ENCODE measurements at places on chromosomes 6 and 20.
A peak's percentile ranks its signal among the peaks of the same experiment; 100 is the strongest.

- DNase-seq: no peak
Measured at GRCh38 chr20:41004531-41005360, 23.9 kb upstream of the TOP1 start.

DNA sequence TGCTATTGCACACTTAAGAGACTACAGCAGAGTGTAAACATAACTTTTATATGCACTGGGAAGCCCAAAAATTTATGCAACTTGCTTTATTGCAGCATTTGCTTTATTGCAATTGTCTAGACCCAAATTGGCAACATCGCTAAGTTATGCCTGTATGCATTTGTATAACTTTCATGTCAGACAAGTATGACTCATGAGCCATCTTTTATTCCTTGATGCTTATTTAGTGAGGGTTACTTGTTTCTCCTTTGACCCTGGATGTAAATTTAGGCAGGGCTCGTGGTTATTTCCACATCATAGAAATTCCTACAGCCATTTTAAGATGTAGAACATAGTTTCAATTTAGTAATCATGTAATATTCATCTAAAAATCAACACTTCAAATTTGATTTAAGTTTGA, 130.3 kb upstream of the LY86 start:
- DNase-seq: no peak

GRCh38 chr6:21634582-21634981, 41.0 kb downstream of the SOX4 start:
- DNase-seq: no peak

DNA sequence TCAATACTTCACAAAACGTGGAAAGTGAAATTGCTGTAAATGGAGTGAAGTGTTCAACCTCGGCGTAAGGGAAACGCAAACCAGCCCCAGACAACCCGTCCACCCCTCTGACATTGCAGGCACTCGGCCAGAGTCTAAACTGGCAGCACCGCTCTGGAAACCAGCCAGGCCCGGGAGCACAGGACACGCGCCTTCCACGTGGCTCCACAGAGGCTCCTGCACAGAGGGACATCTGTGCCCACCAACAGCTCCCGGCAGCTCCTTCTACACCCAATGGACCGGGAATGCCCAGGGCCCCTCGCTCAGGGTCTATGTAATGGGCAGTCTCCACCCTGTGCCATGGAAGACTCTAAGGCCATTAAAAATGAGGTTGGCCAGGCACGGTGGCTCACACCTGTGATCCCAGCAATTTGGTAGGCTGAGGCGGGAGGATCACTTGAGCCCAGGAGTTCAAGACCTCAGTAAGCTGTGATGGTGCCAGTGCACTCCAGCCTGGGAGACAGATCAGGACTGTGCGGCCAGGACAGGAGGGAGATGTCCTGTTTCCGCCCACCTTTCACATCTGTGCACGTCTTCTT, 3.4 kb upstream of the HELZ2 start:
- peak; percentile 15 for DNase-seq

DNA sequence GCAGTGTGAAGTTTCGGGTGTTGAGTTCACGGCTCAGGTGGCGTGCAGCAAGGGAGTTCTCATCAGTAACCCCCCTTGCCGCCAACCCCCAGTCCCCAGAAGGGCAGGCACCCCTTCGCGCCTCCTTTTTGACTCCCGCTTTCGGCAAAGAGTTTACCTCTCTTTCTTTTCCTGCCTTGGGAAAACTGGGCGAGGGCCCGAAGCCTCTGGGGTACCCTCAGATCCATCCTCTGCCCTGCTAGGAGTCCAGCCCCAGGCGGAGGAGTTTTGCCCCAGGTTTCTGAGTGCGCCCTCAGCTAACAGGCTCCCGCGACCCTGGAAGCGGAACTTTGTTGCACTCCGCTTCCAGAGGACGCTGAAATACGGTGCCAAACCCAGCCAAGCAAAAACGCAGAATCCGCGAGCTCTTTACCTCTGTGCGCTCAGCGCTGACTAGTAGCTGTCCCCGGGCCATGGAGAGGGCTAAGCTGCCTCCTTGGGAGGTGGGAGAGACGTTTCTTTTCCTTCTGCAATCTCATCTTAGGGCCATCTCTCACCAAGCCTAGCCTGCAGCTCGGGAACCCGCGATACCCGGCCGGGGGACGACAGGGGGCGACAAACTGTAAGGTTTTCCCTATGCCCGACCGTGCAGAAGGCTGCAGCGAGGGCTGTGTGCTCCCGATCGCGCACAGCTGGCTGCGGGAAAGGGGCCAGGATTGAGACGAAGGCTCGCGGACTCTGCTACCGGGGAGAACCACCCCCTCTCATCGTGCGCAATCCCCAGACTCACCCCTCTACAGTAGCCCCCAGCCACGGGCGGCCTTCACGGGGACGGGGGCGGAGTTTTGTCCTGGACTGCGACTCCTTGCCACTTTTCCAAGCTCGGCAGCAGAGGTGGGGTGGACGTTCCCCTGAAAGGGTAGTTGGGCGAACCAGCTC, 2.7 kb upstream of the PAX1 start:
- peak; percentile 64 for DNase-seq

DNA sequence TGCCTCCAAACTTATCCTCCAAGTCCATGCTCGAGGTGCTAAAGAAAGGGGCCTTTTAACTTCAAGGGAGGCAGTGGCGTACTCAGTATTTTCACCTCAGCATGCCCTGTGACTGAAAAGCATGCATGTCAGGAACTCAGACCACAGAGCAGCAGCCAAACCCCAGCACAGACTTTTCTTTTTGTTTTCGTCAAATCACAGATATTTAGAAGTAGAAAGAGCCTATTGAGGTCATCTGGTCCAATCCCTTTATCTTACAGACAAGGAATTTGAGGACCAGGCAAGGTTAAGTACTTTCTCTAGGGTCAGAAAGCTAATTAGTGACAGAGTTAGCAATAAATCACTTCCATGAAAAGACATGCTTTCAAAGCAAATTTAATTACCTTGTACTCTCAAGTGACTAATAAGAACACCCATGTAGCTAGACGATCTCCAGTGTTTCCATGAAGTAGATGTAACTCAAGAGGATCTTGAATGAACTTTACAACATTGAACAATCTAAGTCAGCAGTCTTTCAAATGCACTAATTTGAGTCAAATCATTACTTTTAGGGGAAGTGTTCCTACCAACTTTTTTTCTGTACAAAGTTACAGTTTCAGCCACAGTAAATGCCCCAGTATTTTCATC, 35.9 kb downstream of the MOXD1 start:
- DNase-seq: no peak

DNA sequence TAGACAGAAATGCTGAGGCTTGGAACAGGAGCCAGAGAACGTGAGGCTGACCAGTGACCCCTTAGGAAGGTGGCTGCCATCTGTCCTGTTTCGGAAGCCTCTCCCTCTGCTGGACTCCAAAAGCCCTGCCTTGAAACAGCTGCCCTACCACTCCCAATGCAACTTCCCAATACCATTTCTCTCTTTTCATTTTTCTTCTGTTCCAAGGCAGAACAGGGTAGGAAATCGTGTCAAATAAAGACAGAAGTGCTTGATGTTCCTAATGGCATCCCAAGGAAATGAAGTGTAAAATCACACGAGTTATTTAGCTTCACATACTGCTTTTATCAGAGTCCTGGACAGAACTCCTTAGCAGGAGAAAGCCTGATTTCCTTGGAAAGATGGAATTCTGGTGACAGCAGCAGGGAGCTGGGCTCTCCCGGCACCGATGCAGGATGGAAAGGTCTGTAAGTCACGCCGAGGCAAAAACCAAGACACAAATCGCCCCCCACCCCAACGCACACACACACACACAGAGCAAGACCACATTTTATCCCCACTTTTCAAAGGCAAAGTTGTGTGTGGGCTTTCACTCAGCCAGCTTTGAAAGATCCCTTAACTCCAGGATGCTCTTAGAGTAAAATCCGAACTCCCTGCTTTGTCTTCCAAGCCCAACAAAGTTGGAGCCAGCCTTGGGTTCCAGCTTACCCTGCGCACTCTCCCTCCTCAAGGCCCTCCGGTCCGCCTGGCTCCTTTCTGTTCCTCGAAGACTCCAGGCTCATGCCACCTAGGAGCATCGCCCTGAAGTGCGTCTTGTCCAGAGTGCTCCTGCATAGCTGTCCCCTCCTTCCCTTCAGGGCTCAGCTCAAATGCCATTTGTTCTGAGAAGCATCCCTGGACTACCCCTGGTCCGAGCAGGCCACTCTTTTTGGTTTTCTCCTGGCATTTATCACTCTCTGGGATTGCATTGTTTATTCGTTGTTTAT, 11.6 kb upstream of the STX16 start:
- no peak for DNase-seq

- no peak for DNase-seq
Measured at GRCh38 chr20:33770005-33770404, 38.2 kb downstream of the ZNF341 start.
